ENCODE measurements at places on chromosomes 2 and 18. TPM values are rescaled to one million over a fixed set of nuclear protein-coding genes. Genes with fewer than 3 reads are reported as not detected.

GRCh38 chr2:154306266-154306970 is 392.1 kb upstream of the KCNJ3 start:
- DNase-seq = no peak

Gene AMER3
- not detected for total RNA-seq

Gene CXCR2
- total RNA-seq = 0.33 TPM

Gene TSGA10
- total RNA-seq = 5.0 TPM

Gene SYT4
- total RNA-seq = 1.6 TPM

DNA sequence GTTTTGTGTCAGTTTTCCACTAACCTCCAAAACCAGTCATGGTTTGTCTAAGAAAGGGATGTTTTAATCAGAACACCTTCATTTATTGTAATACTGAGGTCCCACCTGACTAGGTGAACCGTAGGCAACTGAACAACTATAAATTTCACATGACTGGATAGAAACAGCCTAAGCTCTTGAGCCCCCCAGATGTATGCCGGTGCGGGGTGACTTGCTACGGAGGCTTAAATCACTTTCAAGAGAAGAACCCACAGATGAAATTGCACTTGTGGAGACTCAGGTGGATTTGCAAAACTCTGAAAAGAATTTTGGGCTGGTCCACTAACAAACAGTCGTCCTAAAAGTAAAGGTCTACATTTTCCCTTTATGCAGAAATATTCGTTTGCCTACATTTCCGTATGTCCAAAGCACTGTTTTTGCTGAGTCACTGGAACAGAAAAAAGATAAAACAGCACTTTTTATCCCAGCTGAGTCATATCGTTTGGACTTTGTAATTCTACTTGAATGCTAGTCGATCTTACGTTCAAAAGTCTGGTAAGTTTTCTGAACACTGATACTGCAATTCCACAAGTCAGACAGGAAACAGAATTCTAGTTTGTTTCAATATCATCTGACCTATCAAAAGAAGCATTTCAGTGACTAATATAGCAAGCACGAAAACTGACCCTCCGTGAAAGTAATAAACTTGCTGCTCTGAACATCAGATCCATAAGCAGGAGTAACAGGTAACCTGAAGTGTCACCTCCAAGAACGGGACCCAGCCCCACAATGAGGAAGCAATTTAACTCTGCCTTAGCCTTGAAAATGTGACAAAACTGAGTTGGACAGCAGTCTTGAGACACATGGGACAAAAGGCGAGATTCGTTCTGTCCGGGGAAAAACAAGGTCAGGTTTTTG is 18.1 kb downstream of the ZNF516 start:
- no peak for DNase-seq

GRCh38 chr2:73984203-73984921 is at the start of gene TET3:
TSS of gene TET3 (plus strand) at chr2:73984910. CDS start at chr2:73986404, 1,494 bp downstream.
- peak; percentile 71 for DNase-seq

Gene SLC9A2
- not detected for total RNA-seq

DNA sequence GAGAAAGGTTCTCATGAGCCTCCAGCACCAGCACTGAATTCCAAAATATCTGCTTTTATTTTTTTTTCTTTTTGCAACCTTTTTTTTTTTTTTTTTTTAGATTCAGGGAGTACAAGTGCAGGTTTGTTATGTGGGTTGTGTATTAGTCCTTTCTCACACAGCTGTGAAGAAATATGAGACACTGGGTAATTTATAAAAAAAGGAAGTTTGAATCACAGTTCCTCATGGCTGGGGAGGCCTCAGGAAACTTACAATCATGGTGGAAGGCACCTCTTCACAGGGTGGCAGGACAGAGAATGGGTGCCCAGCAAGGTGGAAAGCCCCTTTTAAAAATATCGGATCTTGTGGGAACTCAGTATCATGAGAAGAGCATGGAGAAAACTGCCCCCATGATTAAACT is 7.9 kb upstream of the TMX3 start:
- no peak for DNase-seq

GRCh38 chr2:103232865-103233264 is 471.0 kb downstream of the TMEM182 start:
- no peak for DNase-seq

DNA sequence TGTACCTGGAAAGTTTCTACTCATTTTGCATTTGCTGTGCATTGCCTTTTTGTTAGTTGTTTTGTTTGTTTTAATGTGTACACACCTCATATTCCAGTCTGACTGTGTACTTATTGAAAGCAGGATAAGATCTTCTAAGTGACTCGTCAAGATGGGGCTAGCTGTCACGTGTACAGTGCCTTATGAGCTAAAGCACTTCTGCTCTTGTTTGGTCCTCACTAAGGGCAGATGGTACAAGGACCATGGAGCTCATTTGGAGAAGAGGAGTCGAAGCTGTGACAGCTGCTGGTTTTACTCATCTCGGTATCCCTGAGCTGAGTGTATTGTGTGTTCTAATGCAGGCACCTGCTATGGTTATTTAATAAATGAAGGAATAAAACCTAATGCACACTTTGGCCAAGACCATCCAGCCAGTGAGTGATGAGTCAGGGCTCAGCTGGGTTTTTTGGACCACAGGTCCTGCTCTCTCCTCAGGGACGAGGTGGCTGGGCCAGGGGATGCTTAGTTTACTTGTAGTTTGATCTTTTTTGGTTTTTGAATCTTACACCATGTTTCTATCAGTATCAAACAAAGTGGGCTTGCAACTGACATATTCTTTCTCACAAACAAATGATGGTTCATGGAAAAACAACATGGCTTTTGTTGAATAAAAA is 152.5 kb upstream of the APCDD1 start:
- no peak for DNase-seq
